ENCODE measurements at places on chromosomes 2 and 18. TPM values are rescaled to one million over a fixed set of nuclear protein-coding genes. Genes with fewer than 3 reads are reported as not detected.

DNA sequence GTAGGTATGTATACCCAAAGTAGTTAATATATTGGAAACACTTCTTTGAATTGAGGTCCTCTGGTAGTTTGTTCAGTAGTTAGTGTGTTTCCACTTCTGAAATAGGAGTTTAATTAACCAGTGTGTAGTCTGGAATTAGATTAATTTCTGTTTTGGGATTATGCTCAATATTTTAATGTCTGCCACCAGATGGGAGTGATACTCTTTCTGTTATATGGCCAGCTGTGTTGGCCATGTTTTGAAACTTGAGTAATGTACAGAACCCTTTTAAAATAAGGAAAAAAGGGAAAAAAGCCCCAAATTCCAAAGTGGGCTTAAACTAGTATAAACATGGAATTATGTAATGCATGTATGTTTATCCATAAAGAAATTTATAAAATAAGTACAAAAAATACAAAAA is 147.7 kb downstream of the CTNNA2 start:
- no peak overlapping the region for H3K4me3 ChIP-seq
- DNase-seq: no peak
- no peaks in the 10 kb centered on the region for H3K4me1 ChIP-seq

DNA sequence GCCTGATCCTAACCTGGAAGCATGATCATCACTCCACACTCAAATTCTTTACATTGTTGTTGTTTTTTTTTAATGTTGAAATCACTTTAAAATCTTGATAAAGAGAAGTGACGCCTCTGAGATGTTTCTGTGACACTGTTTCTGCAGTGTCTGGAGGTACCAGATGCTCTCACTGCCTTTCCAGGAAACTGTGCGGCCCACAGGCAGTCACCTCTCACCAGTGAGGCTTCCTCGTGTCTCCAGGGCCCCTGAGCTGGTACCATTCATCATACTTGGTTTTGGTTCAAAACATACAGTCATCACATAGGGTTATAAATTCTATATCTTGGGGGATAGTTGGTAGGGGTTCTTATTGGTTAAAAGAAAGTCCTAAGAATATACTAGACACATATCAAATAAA is 10.1 kb upstream of the ID2 start:
- peaks cover 5% of the 10 kb centered on the region for H3K4me1 ChIP-seq
- H3K27me3 ChIP-seq: peaks cover 16% of the 10 kb centered on the region
- H3K4me3 ChIP-seq: no peak overlapping the region
- no peaks in the 10 kb centered on the region for H3K36me3 ChIP-seq
- DNase-seq: no peak
- H3K27ac ChIP-seq: no peak overlapping the region

Gene SNORC
- total RNA-seq: 1.4 TPM

Gene LINC00305
- 0.05 TPM for total RNA-seq

All from thymus (tissue), 14 donors.